ENCODE measurements at places on chromosomes 12 and 14.

GRCh38 chr12:94570161-94570560 is 80.2 kb downstream of the TMCC3 start:
- no peak for DNase-seq

- no peak for DNase-seq
Measured at GRCh38 chr12:1552911-1553491, 41.4 kb downstream of the FBXL14 start.

- DNase-seq, result no peak
Measured at GRCh38 chr12:7966563-7966962, 30.6 kb upstream of the SLC2A3 start.

DNA sequence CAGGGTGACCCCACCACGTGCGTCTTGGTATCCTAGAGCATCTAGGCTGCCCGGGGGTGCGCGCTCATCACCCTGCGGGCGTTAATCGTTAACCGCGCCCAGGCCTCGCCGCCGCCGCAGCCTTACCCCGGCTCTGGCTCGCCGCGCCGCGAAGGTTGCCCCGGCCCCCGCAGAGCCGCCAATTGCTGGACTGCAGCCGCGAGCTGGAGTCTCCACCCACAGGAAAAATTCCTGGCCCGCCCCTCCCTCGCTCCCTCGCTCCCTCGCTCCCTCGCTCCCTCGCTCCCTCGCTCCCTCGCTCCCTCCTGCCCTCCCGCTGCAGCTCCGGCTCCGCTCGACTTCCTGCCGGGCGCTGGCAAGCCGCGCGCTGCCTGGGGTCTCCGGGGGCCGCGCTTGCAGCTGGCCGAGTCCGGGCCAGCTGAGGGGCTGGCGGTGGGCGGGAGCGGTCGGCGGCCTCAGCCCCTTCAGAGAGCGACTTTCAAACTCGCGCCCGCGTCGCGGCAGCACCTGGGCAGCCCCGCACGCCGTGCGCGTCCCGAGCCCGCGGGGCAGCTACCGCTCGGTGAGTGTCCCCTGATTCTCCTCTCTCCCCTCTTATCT is at the start of gene PLEKHG3:
Gene PLEKHG3 (plus strand): TSS at position 282 of the 600 bp plus-strand sequence. CDS start 23,208 bp downstream, outside the sequence.
- DNase-seq, result no peak

DNA sequence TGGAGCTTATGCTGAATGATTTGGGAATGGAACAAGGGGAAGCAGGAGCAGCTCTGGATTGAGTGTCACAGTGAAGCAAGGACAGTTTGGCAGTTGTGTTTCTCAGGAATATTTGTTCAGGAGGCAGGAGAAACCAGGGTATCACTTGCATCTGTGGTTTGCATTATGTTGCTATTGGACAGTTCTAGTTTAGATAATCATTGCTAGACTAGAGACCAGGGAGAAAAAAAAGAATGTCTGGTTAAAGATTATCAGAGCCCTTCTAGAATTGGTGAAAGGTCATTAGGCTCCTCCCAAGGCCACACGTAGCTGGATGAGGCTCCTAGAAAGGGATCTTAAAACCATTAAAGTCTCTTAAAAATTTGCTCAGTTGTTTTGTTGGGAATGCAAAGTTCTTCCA is 17.0 kb upstream of the SRSF5 start:
- no peak for DNase-seq

GRCh38 chr14:55911776-55912175 is 206.4 kb upstream of the PELI2 start:
- DNase-seq, result no peak

DNA sequence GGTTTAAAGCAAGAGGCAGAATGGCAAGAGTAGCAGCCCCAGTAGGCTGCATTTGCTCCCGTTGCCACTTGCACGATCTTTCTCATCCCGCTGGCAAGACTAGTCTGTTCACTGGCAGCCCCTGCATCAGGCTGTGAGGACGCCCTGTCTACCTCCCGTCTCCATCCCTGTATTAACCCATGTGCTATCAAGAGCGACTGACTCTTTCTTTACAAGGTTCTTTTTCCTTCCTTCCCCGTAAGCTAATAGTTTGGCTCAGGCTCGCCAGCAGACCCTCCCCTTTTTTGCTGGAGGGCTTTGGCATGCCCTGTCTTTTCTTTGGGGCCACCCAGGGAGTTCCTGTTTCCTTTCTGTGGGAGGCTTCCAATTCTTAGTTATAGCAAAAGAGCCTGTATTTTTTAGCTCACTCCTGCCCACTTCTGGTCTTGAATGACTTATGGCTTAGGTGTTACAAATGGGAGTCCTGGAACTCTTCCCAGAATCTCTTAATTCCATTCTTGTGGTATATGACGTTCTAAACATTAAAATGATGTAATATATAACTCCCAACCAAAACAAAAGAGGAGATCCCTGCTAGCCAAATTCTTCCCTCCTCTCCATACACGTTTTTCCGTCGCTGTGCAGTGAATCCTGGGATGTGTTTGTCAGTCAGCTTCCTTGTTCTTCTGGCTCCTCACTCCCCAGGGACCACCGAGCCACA is 149.0 kb downstream of the PRKCH start:
- no peak for DNase-seq

- DNase-seq, result no peak
Measured at GRCh38 chr12:117147639-117148038, 42.6 kb downstream of the FBXO21 start.

- no peak for DNase-seq
Measured at GRCh38 chr12:116525418-116526001, 33.7 kb upstream of the MAP1LC3B2 start.

DNA sequence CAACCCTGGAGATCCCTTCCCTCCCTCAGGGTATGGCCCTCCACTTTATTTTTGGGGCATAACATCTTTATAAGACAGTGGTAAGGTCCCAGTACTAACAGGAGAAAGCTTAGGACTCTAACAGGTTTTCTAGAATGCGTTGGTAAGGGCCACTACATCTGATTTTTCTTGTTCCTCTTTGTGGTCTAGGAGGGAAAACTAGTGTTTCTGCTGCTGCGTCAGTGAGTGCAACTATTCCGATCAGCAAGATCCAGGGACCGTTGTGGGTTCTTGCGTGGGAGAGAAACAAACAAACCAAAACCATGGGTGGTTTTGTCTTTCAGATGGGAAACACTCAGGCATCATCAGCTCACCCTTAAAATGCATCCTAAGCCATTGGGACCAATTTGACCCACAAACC is 123.6 kb upstream of the SLC16A7 start:
- no peak for DNase-seq

GRCh38 chr12:130401703-130402102 is 64.0 kb downstream of the PIWIL1 start:
- no peak for DNase-seq

GRCh38 chr14:25004389-25004809 is 45.5 kb downstream of the STXBP6 start:
- DNase-seq, result no peak

GRCh38 chr14:44732144-44732543 is 225.1 kb upstream of the FSCB start:
- no peak for DNase-seq

GRCh38 chr14:92426237-92426636 is 87.3 kb upstream of the RIN3 start:
- DNase-seq, result no peak

DNA sequence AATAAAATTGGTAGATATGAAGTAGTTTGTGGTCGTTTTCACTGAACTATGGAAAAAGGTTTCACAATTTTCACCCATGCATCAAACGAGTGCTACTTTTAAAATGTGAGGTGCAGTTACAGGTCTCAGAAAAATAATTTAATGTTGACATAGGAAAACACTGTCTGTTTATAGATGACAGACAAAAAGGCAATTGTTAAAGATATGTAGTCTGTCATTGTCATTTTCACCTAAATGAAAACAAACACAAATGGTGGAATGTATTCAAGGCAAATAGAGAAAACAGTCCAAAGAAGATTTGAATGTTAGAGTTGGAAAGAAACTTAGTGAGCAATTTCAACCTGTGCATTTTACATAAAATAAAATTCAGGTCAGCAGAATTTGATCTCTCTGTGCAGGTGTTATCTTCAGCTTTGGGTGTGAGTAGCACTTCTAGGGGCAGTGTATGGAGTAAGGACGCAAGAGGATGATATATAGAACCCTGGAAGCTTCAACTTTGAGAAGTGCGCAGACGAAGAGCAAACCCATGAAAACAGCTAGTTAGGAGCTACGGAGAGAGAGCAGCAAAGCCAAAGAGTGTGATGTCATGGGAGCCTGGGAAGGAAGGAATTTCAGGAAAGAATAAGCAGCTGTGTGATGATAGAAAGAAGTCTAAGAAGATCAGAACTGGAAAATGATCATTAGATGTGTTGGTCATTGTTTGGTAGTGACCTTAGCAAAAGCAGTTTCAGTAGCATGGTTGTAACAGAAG is 6.2 kb downstream of the RERG start:
- DNase-seq, result no peak

DNA sequence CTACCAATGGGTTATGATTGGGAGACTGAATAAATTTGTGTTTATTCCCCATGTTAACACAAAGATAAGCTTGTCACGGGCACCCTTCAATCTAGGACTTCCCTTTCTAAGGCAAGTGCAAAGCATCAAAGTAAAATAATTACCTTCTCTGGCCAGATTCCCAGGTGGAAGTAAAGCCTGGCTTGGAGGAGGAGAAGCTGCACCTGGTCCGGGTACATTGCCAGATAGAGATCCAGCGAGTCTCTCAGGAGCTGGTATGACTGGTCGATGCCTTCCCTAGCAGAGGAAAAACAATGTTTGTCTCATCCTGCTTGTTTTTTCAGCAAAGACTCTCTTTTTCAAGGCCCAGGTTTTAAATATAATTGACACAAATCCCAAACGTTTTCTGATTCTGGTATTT is 24.9 kb downstream of the FBXO21 start:
- DNase-seq, result no peak

GRCh38 chr14:26963711-26964110 is 365.9 kb upstream of the NOVA1 start:
- no peak for DNase-seq

GRCh38 chr12:108635201-108635996 is 1.7 kb upstream of the SELPLG start:
- peak; percentile 46 for DNase-seq

DNA sequence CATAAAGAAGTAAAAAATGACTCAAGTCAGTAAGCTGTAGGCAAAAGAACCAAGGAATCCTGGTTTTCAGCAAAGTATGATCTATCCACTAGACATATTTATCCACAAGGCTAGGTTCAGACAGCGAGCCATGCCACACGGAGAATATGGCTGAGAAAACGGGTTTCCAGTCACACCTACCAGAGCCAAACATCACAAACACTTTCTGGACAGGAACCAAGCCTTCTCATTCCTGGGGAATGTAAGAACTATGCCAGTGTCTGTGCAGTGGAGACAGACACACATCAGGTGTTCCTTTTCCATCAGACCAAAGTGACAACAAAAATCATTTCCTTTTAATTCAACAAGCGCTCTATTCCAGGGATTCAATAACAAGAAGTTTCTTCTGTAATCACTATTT is 41.1 kb downstream of the AREL1 start:
- DNase-seq, result no peak

DNA sequence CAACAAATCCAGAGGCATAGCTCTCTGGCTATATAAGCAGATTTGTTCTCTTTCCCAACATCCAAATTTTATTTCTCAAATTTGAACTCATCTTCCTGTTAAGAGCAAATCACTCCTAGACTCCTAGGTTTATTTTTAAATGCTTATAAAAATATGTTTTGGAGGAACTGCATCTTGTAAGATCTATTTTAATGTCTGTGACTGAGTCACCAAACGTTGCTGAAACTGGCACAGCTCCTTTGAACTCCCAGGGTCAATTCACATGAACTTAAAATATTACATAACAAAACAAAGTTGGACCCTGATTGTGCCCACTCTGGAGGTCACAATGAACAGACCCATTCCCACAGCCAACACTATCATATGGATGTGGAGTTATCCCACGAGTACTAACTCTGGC is 23.9 kb downstream of the ANAPC7 start:
- DNase-seq, result no peak

DNA sequence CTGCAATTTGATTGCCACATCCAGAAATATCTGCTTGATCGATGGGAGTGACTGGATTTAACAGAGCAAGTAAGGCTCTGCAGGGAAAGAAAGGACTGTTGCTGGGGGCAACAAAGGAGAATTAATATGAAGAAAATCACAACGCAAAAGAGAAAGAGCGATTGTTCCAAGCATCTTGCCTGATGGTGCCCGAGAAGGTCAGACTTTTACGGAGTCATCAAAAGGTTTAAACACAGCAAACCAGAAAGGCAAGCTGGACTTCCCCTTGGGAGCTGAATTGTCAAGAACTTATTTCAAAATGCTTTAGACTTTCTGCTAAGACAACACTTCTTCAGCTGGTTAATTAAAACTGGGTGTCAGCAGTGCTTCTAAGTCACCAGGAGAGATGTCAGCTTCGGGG is 791.5 kb downstream of the MED13L start:
- no peak for DNase-seq

GRCh38 chr12:89278862-89279261 is 73.4 kb downstream of the DUSP6 start:
- DNase-seq, result no peak

DNA sequence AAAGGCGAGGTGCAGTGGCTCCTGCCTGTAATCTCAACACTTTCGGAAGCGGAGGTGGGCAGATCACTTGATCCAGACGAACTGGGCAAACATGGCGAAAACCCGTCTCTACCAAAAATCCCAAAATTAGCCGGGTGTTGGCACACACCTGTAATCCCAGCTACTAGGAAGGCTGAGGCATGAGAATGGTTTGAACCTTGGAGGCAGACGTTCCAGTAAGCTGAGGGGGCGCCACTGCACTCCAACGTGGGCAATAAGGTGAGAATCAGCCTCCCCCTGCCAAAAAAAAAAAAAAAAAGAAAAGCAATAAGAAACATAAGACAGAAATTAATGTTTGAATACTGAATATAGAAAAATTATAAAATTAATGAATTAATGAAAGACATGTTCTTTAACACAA is 928.7 kb downstream of the LRFN5 start:
- DNase-seq, result no peak

DNA sequence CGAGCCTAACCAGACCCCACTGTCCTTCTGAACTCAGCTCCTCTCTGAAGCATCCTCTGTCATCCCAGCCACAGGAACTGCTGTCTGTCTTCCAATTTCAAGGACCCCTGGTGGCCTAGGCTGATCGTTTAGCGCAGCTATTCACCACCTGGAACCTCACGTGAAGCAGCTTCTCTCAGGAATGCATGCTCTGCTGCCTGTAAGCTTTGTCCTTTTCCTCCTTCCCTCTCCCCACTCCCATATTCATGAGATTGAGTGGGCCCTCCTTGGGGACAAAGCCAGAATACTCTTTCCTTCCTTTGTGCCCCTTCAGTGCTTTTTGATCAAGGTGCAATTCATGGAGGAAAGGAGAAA is 17.2 kb downstream of the DPF3 start:
- DNase-seq, result no peak

GRCh38 chr14:102822311-102822863 is 45.1 kb downstream of the TRAF3 start:
- no peak for DNase-seq

GRCh38 chr12:54442961-54443360 is 23.9 kb upstream of the ITGA5 start:
- DNase-seq, result no peak

- no peak for DNase-seq
Measured at GRCh38 chr12:3571323-3571722, 80.3 kb downstream of the PRMT8 start.

All from stimulated activated CD8-positive, alpha-beta memory T cell treated with anti-CD3 and anti-CD28 coated beads, Interleukin-7, amount 100 ng/mL, for 4 hours (primary cell).